PC-3 (cell line): ENCODE measurements at places on chromosomes 4 and X. TPM values are rescaled to one million over a fixed set of nuclear protein-coding genes. Genes with fewer than 3 reads are reported as not detected.

FOXO4 gene
- total RNA-seq, result 5.1 and 5.6 TPM in 2 replicates

GRCh38 chrX:44731160-44731559 is 112.7 kb upstream of the DUSP21 start:
- H3K4me1 ChIP-seq, result peaks cover 4% of the 10 kb centered on the region; the same call in 1 of the 2 replicates
- H3K4me3 ChIP-seq, result no peak overlapping the region
- H3K27me3 ChIP-seq, result no peaks in the 10 kb centered on the region
- no peak overlapping the region for H3K27ac ChIP-seq
- H3K36me3 ChIP-seq, result no peaks in the 10 kb centered on the region
- peak; percentile 66 for DNase-seq

FAM47A gene
- not detected in 2 replicates for total RNA-seq

WAS gene
- total RNA-seq, result 0.66 TPM in 1 of 2 replicates, not detected in the other

GRCh38 chr4:824461-825062 is 1.4 kb downstream of the CPLX1 start:
- H3K27me3 ChIP-seq, result peaks cover 10% of the 10 kb centered on the region; the same call in 1 of the 2 replicates
- H3K27ac ChIP-seq, result no peak overlapping the region
- no peak overlapping the region for H3K4me3 ChIP-seq

MCF2 gene
- total RNA-seq, result not detected in 2 replicates

GRCh38 chrX:56066016-56066415 is 166.1 kb upstream of the KLF8 start:
- H3K36me3 ChIP-seq, result no peaks in the 10 kb centered on the region
- no peaks in the 10 kb centered on the region for H3K27me3 ChIP-seq
- no peak overlapping the region for H3K4me3 ChIP-seq
- H3K27ac ChIP-seq, result no peak overlapping the region

GRCh38 chr4:183906739-183907651 is 1.9 kb downstream of the STOX2 start:
- H3K4me1 ChIP-seq, result 0 out of 2 replicates have a peak, but pooled peaks cover under 1% of the 10 kb centered on the region
- H3K27ac ChIP-seq, result no peak overlapping the region
- H3K27me3 ChIP-seq, result peaks cover 23% of the 10 kb centered on the region; the same call in 1 of the 2 replicates
- H3K36me3 ChIP-seq, result no peaks in the 10 kb centered on the region
- H3K4me3 ChIP-seq, result no peak overlapping the region
- no peak for DNase-seq

DNA sequence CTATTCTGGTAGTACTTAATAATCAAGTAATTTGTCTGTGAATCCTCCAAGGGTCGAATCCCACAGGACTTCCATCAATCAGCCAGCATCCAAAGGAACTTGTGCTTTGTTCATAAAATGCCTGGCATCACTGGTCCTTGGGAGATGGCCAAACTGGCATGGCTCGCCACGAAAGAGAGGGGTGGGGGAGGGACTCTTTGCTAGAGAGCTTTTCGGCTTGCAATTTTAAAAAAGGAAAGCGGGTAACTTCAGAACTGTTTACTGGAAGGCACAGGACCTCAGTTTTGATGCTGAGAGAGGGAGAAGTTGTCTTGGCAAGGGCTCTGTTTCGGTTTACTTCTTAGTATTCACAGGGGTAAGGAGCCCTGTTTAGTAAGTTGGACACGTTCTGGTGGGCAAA is 79.4 kb upstream of the FHL1 start:
- DNase-seq, result no peak
- H3K27me3 ChIP-seq, result no peaks in the 10 kb centered on the region

DNA sequence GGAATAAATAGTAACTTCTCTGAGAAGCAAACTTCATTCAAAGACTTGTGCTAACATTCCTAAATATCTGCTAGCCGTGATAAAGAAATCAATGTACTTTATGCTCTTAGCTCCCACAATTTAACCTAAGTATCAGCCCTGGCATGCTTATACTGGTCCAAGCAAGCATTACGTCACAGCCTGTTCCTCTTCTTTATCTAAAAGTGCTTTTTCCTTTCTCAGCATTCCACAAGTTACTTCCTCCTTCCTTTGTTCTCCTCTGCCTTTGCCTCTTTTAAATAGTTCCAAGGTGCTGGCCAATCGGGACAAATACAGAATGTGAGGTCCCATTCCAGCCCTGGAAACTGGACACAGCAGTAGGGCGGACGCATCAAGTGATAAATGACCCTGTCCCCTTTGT is 249.6 kb downstream of the DHRSX start:
- no peak for DNase-seq
- H3K27me3 ChIP-seq, result no peaks in the 10 kb centered on the region
- H3K27ac ChIP-seq, result no peak overlapping the region
- no peak overlapping the region for H3K4me3 ChIP-seq
- peaks cover 3% of the 10 kb centered on the region; the same call in 1 of the 2 replicates for H3K4me1 ChIP-seq

FAM156B gene
- 35.1 and 45.5 TPM in 2 replicates for total RNA-seq
